Activated CD4-positive, alpha-beta memory T cell treated with anti-CD3 and anti-CD28 coated beads, Interleukin-2, amount 10 ng/mL, durations not matched to agents 7 days and 5 days (primary cell): ENCODE measurements at places on chromosomes 2 and 18.

DNA sequence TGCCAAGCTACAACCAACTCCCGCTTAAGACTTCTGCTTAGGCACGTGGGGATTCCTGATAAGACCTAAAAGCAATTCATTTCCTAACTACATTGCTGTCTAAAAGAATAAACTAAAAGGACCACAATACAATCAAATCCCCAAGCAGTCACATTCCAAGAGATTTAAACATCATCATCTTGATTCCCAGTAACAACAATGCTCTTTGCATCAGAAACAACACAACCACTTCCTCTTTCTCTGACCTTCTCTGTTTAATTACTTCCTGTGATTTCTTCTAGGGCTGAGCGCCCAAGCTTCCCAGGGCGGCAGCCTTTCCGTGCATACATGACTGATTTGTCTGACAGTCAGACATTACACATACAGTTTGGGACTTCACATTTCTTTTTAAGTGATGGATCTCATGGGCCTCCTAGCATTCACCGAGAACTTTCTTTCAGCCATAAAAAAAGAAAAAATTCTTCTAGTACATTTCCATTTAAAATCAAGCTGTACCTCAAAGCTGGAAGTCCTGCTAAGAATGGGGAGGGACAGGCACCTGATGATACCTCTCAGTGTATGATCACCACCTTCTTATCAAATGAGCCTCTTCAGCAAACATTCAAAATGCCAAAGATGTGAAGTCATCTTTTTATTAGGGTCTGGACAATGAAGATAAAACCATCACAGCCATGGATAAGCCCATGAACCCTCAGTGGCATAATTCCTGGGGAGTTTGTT is 11.5 kb downstream of the SPRED2 start:
- no peak for DNase-seq

- no peak for DNase-seq
Observed at GRCh38 chr2:39326644-39327043, 82.9 kb upstream of the CDKL4 start.

GRCh38 chr2:142926445-142926844 is 49.0 kb downstream of the KYNU start:
- no peak for DNase-seq

- DNase-seq: no peak
Observed at GRCh38 chr2:10016802-10017258, 26.5 kb upstream of the KLF11 start.

DNA sequence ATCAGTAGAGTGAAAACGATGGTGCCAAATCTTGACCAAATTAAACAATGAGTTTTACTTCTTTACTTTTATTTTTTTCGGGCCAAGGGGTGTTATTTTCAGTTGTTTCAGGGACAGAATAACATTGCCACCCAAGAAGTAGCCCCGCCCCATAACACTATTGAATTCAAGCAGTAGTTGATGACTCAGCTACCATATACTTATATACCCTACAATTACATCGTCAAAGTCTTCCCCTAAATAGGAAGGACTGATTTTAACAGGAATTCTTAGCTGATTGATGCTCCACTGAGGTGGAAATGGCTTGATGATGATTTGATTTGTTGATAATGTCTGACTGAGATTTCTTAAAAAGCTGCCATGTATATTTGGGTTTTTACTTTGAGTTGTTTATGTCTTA is 24.7 kb downstream of the LYPD6B start:
- DNase-seq: no peak

DNA sequence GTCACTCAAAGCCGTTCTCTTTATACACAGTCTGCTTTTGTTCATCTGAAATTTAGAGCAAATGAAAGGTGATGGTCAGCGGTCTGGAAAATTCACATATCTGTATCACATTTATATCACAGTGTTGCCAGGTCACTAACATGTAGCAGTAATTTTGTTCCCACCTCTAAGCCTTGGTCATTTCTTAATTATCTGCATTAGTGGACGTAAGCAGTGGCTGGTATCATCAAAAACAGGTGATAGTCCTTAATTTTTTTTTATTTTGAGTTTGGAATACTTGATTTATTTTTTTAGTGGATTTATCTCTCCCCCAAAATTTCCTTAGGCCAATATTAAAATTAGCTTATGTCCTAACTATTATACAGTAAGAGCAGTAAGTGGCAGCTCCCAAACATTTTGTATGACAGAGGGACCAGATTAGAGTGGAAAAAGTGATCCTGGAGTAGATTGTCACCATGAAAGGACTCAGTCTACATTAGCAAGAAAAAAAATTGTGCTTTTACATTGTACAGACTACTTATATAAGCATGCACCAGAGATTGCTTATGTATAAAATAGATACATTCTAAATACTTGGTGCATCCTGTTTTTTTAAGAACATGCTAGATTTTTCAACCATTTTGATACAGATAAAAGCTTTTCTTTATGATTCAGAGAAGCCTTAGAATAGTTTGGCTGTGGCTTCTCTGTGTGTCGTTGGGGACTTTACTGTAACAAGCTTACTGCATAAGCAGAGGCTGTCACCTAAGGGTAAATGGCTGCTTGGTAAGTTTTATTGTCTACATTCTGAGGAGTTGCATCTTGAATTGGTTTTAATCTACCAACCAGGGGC is 65.0 kb downstream of the MAPRE2 start:
- DNase-seq: no peak

GRCh38 chr2:171141320-171141719 is 19.4 kb downstream of the TLK1 start:
- DNase-seq: no peak

DNA sequence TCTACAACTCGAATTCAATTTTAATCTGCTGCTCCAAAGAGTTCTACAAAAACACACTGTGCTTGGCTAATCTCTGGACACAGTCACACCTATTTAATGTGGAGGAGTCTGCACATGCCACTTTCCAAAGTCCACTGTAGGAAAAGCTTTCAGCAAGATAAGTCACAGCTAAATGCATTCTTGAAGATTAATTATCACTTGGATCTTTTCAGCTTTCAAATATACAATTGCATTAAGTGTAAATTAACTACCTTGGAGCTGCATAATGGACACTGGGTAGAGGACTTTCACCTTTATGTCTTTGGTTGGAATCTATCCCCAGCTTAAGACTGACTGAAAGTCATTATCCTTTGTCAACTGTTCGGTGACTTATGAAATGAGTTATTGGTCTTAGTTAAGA is 565.1 kb downstream of the PIK3C3 start:
- no peak for DNase-seq

DNA sequence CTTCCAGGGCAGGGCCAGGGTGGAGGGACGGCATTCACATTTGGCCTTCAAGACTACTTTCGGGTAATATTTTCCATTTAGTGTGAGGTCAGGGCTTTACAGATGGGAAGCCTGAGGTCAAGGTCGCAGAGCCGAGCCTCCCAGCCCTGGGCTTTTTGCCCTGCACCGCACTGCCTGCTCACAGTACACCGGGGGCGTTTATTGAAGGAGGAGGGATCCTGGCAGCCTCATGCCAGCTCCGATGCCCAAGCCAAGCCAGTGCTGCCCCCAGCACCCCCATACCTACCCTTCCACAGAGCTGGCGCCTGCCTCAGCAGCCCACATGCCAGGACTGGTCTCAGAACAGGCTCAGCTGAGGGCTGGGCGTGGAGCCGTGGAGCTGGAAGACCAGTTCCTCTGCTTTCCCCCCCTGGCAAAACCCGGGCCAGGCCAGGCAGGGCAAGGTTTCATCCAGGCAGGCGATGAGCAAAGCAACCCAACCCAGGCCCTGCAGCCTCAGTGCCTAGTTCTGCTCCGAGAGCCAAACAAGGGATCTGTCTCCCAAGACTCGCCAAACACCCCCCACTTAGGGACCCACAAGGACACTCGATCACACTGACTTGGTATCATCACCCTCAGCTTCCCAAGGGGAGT is 11.9 kb downstream of the SDC1 start:
- DNase-seq: no peak

DNA sequence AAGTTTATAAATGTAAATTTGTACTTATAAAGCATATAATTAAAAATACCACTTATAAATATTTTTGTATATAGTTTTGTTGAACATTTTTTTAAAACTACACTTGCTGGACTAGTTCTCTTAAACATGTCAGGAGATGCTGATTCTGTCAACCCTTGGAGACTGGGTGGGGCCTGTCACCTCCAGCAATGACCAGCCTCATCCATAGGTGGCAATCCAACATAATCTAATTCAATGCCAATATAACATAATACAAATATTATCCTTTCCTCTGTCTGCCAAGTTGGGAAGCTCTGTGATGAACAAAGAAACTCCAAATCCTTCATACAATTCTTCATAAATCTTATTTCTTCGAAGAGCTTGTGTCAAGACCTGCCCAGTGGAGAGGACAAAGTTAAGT is 140.4 kb downstream of the RBMS1 start:
- DNase-seq: peak; percentile 31

DNA sequence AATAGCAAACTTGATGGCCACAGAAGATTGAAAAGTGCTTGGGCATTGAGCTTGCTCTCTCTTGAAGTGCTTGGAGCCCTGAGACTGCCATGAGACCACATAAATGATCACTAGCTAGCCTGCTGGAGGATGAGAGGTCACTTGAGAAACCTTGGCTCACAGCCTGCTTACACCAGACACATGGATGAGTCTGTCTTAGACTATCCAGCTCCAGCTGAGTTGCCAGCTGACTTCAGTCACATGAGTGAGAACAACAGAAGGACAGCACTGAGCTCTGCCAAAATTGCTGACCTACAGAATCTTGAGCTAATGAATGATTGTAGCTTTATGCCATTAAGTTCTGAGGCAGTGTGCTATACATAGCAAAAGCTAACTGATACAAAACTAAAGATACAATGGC is 18.1 kb downstream of the NABP1 start:
- no peak for DNase-seq

GRCh38 chr2:28406276-28407096 is 13.8 kb downstream of the FOSL2 start:
- DNase-seq: peak; percentile 88

DNA sequence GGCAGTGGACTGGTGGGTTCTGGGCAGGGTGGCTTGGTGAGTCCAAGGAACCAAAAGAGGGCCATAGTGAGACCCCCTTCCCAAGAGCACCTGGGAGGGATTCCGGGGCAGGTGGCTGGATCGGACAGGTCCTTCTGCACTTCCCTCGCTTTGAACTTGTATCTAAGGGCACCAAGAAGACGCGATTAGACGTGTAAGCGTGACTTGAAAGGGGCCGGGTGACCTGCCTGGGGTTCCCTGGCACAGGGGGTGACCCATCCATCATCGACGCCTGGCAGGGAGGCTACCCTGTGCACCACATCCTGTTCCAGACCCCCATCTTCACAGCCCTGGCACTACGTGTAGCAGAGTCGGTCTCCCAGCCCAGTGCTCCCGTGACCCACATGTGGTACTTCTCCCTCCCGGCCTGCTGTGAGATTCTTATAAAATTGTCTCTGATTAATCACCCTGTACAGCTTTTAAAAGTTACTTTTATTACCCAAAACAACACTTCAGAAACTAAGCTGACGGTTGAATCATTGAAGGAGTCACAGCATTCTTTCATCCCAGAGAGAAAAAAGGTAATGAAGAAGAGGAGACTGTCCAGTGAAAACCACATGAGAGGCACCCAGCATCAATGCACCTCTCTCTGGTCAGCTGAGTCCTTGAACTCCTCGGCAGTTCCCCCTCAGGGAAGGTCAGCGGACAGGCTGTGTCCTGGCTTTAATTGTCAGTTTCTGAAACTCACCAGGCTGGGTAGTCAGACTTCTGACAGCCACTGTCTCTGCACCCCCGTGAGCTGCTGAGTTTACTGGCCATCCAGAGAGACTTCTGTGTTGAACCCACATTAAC is 13.0 kb downstream of the SH3BP4 start:
- DNase-seq: no peak

DNA sequence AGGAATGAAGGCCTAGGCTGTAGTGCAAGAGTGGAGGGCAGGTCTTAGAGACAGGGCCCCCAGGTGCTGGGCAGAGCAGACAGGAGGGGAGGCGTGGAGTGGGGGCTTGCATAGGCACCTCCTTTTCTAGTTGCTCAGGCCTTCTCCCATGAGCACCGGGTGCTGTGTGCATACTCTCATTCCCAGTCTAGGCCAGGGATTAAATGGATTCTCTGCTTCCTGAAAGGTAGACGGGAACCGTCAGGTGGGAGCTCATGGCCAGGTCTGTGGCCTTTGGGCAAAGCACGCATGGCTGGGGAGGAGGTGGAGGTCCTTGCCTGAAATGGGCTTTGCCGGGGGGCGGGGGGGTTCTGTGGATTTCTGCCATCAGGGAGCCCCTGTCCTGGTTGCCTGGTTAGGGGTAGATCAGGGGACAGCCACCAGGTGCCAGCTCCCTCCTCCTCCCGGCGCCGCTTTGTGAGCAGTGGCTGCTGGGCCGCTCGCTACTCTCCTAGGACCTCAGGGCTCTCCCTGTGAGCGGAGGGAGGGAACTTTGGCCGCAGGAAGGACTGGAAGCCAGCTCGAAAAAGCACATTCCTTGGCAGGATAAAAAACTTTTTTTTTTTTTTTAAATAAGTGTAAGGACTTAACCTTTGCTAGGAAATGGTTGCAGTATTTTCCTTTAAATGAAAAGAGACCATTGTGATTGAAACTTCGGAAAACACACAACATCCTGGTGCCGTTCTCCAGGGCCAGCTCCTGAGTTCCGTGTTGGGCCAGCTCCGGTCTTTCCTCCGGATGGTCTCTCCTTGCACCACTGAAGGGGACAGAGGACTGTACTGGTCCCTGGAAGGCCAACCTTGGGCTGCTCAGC is 82.8 kb upstream of the HAAO start:
- DNase-seq: no peak

DNA sequence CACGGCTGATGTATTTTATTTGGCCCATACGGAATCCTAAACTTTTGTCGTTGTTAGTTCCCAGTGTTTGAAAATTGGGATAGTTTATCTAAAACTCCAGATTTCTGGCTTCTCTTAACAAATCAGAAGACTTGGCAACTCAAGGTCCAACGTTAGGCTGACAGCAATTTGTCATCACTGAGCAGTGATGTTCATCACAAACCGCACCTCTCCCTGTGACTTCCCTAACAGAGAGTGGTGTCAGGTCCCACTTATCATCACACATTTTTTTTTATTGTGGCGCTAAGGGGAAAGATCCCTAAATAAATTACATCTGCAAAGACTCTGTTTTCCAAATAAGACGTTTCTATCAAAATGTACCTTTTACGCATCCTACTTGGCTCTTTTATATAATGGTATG is 55.7 kb downstream of the RASGRP3 start:
- DNase-seq: no peak

DNA sequence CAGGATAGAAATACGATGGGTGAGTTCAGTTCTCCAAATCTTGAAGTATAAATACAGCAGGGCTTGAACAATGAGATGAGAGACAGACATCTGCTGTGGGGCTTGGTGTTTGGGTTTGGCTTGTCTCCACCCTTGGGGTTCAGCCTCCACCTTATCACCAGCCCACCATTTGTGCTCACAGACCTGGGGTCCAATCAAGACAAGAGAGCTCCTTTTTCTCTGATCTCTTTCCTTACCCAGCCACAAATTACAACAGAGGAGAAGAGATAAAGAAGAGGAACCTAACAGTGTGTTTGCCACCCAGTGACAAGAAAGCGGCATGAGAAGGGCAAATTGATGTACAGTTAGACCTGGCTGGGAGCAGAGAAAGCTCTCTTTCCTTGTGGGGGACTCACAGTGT is 204.5 kb upstream of the CXCR4 start:
- no peak for DNase-seq

DNA sequence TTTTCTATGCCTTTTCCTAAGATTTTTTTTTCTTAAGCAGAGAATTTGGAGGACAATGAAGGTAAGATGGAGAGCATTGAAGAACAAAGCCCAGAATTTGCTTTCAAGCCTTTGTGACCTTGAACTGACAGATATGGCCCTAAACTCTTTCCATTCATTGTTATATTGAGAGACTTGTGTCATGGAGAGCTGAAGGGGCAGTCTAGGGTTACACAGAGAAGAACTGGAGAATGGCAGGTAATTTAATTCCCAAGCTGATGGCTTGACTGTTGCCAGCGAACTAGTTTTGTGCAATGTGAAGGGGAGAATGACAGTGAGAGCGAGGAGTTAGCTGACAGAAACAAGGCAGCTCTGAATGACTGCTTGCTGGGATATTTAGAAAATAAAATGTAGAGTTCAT is 1344.2 kb downstream of the LRP1B start:
- no peak for DNase-seq
